ENCODE measurements at places on chromosomes 11 and 22.

DNA sequence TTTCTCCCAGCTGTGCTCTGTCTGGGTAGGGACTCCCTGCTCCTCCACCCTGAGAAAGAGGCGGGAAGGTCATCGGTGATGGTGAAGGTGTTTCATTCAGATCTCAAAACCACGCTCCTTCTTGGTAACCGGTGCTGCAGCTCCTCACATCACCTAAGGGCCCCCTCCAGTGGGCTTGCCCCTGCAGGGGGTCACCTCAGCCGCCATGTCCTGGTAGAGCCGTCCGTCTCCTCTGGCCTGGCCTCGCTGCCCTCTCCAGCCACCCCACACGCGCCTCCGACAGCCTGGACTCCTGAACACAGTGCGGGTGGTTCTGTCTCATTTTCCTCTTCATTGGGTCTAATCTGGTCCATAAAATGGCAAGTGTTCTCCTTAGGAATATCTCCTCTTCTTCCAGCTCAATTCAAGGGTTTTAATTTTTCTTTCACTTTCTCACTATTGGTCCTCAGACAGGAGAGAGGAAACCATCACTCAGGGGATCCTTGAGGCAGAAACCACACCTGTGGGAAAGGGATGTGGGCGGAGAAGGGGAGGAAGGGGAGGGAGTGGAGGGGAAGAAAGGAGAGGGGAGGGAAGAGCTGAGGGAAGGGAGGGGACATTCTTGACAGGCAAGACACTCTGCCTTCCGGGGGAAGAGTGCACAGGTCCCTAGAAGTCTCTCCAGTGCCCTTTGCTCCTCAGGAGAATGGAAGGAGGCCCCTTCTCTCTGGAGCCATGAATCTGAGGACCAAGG is 1338.4 kb downstream of the TBC1D22A start:
- DNase-seq: no peak

DNA sequence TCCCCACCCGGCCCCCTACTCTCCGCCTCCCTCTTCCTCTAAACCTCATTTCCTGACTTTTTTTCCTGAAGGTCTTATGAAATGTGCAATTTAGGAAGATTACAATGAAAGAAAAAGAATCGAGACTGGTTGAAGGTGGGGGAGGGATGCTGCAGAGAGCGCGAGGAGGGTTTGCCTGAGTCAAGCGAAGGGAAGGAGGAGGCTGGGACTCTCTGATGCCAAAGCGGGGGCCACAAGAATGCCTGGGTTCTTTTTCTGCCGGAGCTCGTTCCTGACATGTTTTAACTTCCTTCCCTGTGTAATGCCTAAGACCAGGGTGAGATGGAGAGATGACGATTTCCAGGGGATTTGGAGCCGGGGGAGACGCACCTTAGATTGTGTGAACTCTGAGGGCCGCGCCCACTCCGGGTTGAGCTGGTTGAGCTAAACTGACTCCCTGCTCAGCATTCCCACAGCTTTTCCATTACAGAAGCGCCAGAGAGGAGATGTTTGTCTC is 270.5 kb upstream of the SORL1-AS1 start:
- DNase-seq: no peak

DNA sequence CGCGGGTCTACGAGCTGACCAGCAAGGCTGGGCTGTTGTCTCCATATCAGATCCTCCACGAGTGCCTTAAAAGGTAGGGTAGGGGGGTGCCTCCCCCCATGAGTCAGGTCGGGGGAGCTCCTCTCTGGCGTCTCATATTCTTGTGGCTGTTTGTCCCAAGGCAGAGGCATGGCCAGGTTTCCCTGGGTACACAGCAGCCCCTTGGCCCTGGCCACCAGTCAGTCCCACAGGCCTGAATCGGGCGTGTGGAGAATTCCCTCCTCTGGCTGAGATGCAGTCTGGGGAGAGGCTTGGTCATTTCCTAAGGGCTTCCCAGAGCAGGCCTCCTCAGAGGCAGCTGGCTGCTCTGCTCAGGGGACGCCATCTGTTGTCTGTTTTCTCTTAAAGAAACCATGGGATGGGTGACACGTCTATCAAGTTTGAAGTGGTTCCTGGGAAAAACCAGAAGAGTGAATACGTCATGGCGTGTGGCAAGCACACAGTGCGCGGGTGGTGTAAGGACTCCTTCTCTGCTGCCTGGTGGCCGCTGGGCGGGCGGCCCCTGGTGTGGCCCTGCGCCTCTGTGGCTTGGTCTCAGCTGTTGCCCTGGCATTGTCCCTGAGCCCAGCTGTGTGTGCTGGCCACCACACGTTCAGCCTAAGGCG is 9.6 kb upstream of the RANBP1 start:
- DNase-seq: no peak

- no peak for DNase-seq
Observed at GRCh38 chr11:72446929-72447769, 12.8 kb upstream of the CLPB start.

DNA sequence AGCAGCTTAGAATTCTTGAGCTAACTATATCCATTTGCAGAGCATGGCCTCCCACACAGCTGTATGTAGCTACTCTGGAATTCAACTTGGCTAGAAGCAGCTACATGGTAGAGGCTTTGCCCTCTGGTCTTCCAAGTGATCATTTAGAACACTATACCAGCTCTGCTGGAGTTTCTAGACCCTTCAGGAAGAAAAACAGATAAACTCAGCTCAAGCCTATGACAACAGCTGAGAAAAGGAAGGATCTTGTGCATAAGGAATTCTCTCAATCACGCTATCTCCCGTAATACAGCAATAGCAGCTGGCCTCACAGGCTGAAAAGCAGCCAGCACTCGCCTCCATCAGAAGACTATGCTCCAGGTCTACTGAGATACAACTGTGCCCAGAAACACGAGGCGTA is 50.6 kb upstream of the APOA1 start:
- no peak for DNase-seq

- no peak for DNase-seq
Observed at GRCh38 chr11:79076526-79077115, 364.2 kb downstream of the TENM4 start.

GRCh38 chr11:108032800-108033199 is 24.1 kb downstream of the CUL5 start:
- no peak for DNase-seq

GRCh38 chr11:38019072-38019775 is 1421.2 kb upstream of the RAG2 start:
- no peak for DNase-seq

- DNase-seq: no peak
Observed at GRCh38 chr11:85464283-85464682, 162.9 kb downstream of the DLG2 start.

GRCh38 chr11:73335204-73335923 is 27.3 kb downstream of the ARHGEF17 start:
- DNase-seq: peak; percentile 32

GRCh38 chr11:8586805-8587204 is 7.2 kb downstream of the STK33 start:
- DNase-seq: no peak

- no peak for DNase-seq
Observed at GRCh38 chr11:11036848-11037732, 179.2 kb upstream of the ZBED5 start.

Data from activated CD8-positive, alpha-beta memory T cell treated with anti-CD3 and anti-CD28 coated beads for 1 hour (primary cell).